ENCODE measurements at places on chromosomes 11 and 22.

DNA sequence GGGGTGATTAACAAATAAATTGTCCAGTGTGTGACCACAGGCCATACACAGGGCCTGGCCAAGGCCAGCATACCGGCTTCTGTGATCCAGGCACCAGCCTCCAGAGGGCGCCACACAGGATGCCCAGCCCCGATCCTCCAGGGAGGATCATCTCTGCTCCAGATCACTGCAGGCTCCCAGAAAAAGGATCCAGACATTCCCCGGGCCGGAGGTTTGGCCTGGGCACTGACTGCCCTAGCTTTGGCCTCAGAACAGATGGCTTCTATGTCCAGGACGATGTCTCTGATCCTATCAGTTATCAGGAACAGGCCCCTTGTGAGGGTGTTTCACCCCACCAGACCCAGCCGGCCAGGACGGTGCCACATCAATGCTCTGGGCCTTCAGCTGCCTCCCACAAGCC is 74.5 kb upstream of the LMO1 start:
- DNase-seq = no peak

DNA sequence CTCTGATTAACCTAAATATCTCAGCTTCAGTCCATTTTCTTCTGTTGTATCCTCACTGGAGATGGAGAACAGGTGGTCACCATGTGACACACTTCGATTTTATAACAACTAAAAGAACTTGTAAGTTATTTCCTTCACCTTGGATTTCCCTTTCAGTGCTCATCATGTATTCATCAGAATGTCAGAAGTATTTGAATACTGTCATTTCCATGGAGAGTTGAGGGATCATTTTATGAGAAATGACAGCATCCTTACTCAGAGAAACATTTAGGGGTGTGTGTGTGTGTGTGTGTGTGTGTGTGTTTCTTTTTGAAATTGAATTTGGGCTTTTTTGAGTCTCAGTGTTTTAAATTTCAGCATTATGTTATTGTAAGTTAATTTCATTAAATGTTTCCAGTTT is 205.8 kb downstream of the ARHGAP42 start:
- DNase-seq = no peak

- DNase-seq = peak; percentile 12
These were observed at the start of gene GNAZ for GRCh38 chr22:23070418-23071229. TSS of gene GNAZ (plus strand) at chr22:23070519. CDS start at chr22:23095696, 25,177 bp downstream.

GRCh38 chr11:46977038-46977813 is 40.7 kb downstream of the CSTPP1 start:
- no peak for DNase-seq

- DNase-seq = no peak
These were observed 32.4 kb downstream of the POU2F3 start for GRCh38 chr11:120272303-120272702.

DNA sequence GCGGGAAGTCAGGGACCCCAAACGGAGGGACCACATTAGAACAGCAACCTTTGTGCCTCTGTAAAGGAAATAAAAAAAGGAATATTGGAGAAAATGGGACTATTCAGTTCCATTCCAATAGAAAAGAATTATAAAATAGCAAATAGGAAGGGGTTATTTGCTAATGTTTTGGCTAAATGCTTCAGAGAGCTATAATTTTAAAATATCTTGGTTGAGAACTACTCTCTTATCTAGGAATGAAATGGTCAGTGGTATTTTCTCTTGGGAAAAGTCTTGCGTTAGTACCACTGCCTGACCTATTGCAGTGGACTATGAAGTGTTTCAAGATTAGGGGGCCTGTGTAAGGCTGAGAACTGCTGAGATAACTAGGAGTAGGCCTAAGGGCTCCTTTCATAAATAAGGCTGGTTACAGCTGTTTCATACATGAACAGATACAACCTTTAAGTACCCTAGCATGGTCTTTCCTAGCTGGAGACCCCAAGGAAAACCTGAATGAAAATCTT is 6.9 kb upstream of the WEE1 start:
- DNase-seq = no peak

DNA sequence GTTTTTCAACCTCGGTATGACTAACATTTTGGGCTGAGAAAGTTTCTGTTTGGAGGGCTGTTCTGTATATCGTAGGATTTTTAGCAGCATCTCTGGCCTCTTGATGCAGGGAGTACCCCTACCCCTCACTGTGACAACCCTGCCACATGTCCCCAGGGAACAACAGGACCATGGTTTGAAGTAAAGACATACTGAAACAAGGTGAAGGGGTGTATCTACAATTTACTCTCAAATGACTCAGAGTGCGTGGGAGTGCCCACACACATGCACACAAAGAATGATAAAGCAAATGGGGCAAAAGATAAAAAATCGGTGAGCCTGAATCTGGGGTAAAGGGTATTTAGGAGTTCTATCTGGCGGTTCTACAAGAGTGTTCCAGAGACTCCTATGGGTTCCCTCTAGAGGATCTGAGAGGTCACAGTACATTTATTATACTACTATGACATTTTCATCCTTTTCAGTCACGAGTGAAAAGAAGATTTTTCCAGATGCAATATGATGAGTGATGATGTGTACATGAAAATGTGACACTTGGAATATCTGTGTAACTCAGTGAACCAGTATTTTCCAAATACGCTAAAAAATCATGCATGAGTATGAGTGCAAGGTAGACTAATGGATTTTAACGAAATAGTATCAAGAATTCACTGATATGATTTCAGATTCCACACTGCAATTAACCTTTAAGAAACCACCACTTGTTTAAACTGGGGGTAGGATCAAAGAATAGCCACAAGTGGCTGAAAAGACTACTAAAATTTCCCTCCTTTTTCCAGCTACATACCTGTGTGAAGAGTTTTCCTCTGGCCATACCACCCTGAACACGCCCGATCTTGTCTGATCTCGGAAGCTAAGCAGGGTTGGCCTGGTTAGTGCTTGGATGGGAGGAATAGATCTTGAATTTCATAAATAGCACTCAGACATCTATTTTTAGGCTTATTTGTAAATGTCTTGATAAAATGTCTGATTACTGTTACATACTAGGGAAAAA is 56.3 kb upstream of the YPEL1 start:
- DNase-seq = peak; percentile 67

GRCh38 chr22:36149441-36149840 is 11.1 kb downstream of the APOL3 start:
- no peak for DNase-seq

GRCh38 chr11:125236072-125236825 is 71.7 kb downstream of the PKNOX2 start:
- DNase-seq = no peak

- DNase-seq = no peak
These were observed 15.7 kb downstream of the DTX4 start for GRCh38 chr11:59187587-59187986.

GRCh38 chr11:63719987-63720386 is 38.7 kb downstream of the RTN3 start:
- DNase-seq = no peak

GRCh38 chr11:75655605-75656004 is 13.2 kb downstream of the MAP6 start:
- no peak for DNase-seq

DNA sequence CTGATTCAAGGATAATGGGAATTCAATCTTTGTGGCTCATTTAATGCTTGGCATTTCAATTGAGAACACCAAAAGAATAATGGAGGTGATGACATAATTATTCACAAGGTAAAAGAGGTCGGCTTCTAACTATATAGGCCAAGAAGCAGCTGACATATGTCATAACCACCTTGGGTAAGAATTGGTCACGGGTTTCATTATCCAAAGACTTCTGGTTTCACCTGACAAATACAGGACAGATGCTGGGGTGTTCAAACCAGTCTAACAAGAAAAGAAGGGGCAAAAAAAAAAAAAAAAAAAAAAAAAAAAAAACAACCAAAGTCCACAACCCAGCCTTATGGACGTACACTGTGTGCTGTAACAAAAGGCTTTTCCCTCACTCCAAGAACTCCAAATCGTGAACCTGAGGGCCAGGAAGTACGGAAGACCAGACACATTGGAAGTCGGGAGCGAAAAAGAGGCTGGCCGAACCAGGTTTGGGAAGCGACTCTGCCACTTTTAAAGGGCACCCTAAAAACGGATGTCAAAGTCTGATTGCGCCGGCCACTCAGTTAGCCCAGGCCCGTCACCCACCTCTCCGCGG is 385 bp downstream of the HARBI1 start:
- DNase-seq = no peak

DNA sequence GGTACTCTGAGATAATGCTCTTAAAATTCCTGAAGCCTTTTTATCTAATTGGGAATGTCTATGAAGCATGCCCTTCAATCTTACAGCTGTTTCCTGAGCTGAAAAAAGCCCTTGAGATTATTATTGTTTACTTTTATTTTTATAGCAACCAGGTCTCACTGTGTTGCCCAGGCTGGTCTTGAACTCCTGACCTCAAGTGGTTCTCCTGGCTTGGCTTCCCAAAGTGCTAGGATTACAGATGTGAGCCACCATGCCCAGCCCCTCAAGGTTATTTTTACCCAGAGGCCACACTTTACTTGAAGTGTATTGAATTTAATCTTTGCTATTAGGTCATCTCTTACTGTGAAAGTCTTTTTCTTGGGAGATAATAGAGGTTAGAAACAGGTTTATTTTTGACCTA is 7.0 kb upstream of the SWAP70 start:
- no peak for DNase-seq

DNA sequence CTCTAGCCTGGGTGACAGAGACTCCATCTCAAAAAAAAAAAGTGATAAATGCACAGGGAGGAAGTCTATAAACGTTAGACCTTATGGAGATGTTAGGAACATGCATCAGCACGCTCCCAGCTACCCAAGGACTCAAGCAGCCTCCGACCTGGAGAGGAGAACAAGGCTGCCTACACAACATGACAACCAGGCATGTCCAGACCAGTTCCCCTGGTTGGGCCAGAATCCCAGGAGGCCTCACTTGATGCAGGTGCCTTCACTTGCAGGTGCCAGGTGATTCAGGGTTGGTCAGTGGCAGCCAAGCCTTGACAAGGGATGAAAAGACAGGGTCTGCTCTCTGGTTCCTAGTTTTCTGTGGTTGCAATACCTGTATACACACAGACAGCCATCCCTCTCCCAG is 5.9 kb downstream of the RANGAP1 start:
- no peak for DNase-seq

DNA sequence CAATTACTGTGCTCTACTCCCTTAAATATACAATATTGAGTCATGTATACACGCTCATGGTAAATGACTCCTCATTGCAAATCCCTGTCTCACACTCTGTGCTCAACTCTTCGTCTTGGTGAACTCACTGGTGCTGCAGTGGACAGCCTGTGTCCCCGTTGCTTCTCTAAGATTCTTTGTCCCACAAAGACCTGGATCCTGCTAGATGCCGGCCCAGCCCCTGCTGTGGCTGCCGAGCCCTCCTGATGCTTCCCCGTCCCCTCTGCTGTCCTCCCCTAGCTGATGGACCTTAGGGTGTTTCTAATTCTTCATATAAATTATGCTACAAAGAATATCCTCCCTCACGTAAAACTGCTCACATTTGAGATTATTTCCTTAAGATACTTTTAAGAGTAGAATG is 5.5 kb downstream of the APOL2 start:
- DNase-seq = no peak

GRCh38 chr11:116366980-116367645 is 405.7 kb downstream of the BUD13 start:
- no peak for DNase-seq

DNA sequence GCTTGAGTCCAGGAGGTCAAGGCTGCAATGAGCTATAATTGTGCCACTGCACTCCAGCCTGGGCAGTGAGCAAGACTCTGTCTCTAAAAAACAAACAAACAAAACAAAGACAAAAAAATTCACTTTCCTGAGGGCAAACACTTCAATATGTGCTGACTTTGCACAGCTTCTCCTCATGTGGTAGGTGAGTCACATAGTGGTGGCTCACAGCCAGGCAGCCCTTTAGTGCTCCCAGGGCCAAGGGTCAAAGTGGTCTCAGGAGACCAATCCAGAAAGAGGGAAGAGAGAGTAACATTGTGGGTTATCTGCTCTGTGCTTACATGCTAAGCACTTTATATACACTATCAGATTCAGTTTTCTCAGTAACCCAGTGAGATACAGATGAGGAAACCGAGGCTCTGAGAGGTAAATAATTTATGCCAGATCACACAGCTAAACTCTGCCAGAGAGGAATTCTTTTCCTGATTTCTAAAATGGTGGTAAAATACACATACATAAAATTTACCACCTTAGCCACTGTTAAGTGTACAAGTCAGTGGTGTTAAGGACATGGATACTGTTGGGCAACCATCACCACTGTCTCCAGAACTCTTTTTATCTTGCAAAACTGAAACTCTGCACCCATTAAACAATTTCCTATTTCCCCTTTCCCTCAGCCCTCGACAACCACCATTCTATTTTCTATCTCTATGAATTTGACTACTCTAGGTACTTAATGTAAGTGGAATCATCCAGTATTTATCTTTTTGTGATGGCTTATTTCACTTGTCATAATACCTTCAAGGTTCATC is 231.7 kb upstream of the NARS2 start:
- no peak for DNase-seq

DNA sequence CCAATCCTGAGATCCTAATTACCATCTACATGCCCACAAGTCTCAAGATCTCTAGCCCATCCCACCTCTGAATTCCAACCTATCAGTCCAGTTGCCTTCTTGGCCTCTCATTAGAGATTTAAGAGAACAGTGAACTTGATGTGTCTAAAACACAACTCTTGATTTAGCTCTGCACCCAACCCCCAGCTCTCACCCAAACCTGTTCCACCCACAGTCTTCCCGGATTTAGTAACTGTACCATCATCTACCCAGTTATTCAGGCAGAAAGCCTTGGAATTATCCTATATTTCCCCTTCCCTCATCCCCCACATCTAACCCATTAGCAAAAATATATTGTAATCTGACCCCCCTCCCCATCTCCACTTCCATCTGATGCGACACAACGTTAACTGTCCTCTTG is 24.0 kb upstream of the YWHAH start:
- DNase-seq = no peak

DNA sequence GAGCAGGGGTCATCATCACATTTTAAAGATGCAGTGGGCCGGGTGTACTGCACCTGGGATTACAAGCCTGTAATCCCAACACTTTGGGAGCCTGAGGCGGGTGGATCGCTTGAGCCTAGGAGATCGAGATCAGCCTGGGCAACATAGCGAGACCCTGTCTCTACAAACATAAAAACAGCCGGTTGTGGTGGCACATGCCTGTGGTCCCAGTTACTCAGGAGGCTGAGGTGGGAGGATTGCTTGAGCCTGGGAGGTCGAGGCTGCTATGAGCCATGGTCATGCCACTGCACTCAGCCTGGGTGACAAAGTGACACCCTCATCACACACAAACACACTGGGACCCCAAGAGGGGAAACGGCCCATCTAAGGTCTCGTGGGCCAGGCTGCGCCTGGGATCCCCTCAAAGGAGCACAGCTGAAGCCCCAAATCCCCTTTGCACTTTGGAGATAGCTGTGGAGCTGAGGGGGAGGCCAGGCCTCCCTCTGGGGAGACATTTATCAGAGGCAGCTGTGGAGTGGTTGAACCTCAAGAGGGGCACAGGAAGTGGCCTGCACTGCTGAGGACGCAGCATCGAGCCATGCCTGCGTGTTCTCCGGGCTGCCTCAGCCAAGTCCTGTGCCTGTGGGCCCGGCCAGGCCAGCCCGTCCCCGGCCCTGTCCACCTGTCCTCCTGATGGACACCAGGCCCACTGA is 27.5 kb downstream of the OSBPL5 start:
- DNase-seq = no peak
